Osteoblast (primary cell): ENCODE measurements at places on chromosomes 5 and 9. TPM values are rescaled to one million over a fixed set of nuclear protein-coding genes. Genes with fewer than 3 reads are reported as not detected.

GRCh38 chr9:87664153-87665060, 61.5 kb upstream of the CTSL start:
- peaks cover 3% of the 10 kb centered on the region for H3K36me3 ChIP-seq
- no peak overlapping the region for H3K4me3 ChIP-seq
- H3K27ac ChIP-seq = no peak overlapping the region
- H3K27me3 ChIP-seq = no peaks in the 10 kb centered on the region
- no peaks in the 10 kb centered on the region for H3K4me1 ChIP-seq

Gene MED10
- total RNA-seq = 12.4 and 13.4 TPM in 2 replicates

DNA sequence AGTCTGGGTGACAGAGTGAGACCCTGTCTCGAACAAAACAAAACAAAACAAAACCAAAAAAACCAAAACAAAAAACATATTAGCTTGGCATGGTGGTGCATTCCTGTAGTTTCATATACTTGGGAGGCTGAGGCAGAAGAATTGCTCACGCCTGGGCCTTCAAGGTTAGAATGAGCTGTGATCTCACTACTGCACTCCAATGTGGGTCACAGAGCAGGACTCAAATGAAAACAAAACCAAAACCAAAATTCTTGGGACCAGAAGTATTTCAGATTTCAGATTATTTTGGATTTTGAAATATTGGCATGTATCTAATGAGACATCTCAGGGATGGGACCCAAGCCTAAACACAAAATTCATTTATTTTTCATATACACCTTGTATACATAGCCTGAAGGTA, 80.2 kb downstream of the TMC1 start:
- no peak for DNase-seq
- H3K36me3 ChIP-seq = no peaks in the 10 kb centered on the region
- H3K27ac ChIP-seq = no peak overlapping the region
- H3K4me1 ChIP-seq = peaks cover 29% of the 10 kb centered on the region

Gene PFN3
- not detected in 2 replicates for total RNA-seq

Gene PCA3
- total RNA-seq = under 0.01 and 0.36 TPM in 2 replicates

Gene LRRC26
- not detected in 2 replicates for total RNA-seq

- H3K4me3 ChIP-seq = no peak overlapping the region
- H3K27ac ChIP-seq = no peak overlapping the region
- peaks cover 80% of the 10 kb centered on the region for H3K27me3 ChIP-seq
- H3K4me1 ChIP-seq = no peaks in the 10 kb centered on the region
- H3K36me3 ChIP-seq = no peaks in the 10 kb centered on the region
Observed at GRCh38 chr9:36985769-36986467, 48.1 kb downstream of the PAX5 start.
